Urothelium cell line (cell line): ENCODE measurements at places on chromosomes 3 and 15.

GRCh38 chr15:96353416-96353929, 23.0 kb downstream of the NR2F2 start:
- no peak for DNase-seq

DNA sequence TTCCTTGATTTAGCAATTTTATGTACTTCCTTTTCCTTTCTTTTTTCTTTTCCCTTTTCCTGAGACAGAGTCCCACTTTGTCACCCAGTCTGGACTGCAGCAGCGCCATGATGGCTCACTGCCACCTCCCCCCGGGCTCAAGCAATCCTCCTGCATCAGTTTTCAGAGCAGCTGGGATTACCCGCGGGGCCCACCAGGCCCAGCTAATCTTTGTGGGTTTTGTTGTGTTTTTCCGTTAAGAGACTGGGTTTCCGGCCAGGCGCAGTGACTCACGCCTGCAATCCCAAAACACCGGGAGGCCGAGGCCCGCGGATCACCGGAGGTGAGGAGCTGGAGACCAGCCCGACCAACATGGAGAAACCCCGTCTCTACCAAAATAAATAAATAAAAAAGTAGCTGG, 17.7 kb downstream of the GOLGA8S start:
- peak; percentile 57 for DNase-seq

DNA sequence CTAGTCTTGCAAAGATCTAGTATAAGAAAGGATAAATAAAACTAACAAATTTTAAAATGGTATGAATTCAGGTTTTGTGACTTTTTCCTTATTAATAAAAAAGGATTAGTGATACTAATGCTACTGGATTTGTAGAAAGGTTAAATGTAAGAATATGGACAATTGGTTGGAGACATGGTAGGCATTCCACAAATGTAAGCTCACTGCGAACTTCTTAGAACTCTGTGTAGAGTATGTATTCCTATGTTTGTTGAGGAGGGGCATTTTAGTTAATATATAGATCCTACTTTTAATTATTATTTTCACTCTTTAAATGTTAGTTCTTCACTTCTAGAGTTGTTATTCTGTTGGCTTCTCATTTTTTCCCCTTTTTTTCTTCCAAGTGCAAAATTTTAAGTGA, 414.3 kb downstream of the RBMS3 start:
- DNase-seq: no peak

GRCh38 chr15:35705030-35705883, 159.3 kb upstream of the DPH6 start:
- no peak for DNase-seq

GRCh38 chr3:42804106-42804830, at the start of gene HIGD1A:
HIGD1A (minus strand) TSS chr3:42804490; CDS start chr3:42794253, 10,237 bp downstream.
- DNase-seq: peak; percentile 98

DNA sequence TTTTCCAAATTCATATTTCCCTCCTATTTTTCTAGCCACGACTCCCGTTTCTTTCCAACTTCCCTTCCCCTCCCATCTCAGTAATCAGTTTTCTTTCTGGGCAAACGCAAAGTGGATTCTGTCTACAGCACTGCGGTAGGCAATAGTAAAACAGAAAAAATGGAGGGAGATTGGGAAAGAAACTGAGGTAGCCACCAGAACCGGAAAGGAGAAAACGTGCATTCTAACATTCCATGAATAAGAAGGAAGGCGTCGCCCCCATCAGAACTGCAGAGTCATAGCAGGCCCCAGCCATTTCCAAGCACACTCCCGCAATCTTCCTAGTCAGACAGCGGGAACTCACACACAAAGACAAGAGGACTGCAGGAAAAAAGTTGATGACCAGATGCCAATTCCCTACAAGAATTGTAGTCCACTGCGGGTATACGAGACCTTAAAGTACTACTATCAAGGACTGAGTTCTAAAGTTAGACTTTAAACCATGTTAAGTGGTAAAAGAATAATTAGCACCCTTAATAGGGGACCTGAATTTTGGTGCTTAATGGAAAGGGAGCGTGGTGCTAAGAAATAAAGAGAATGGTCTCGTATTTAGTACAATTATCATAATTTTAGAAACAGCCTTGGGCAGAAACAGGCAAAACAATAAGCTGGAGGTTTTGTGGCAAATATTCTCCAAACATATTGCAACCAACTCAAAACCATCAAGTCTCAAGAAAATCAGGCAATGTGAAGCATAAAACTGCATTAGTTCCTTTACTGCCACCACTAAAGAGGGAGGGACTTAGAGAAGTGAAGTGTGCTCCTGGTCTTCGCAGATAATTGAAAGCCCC, 1.4 kb downstream of the PFN2 start:
- DNase-seq: peak; percentile 60
